ENCODE measurements at places on chromosomes 7 and 10.

- DNase-seq, result peak; percentile 84
These were observed at the start of gene TMEM254 for GRCh38 chr10:80078448-80079311. TSS of gene TMEM254 (plus strand) at chr10:80078665. CDS start at chr10:80078700, 35 bp downstream.

DNA sequence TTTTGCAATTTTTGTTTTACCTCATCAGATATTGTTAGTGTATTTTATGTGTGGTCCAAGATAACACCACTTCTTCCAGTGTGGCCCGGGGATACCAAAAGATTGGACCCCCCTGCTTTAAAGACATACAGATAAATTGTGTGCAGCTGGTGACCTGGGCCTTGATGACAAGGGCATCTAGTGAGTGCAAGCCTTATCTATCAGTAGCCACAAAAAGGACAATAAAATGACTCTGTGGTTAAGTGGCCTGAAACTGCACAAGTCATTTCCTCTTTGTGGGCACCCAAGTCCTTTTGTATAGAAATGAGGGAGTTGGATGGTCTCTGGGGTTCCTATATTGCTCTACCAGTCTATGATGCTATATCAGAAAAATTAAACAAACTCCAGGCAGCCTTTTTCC lies 98.1 kb downstream of the PARD3 start:
- no peak for DNase-seq

GRCh38 chr7:7670490-7670889 lies 29.9 kb downstream of the UMAD1 start:
- no peak for DNase-seq

DNA sequence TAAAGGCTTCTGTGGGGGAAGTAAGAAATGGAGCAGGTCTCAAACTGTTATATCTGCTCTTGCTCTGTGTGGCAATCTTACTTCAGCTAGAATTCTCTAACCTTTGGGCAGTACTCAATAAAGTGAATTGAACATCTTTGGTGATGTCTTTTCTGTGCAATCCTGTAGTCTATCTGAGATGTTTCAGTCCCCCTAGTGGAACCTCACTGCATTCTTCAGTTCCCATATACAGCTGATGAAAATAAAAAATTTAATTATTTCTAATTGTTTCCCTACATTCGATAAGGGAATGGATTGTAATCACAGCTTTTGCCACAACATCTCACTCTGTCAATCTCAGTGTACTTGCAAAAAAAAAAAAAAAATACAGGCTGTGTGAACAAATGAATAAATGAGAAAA lies 522.6 kb downstream of the DNAJB9 start:
- no peak for DNase-seq

GRCh38 chr10:17685233-17685840 lies 41.4 kb downstream of the STAM start:
- peak; percentile 29 for DNase-seq

DNA sequence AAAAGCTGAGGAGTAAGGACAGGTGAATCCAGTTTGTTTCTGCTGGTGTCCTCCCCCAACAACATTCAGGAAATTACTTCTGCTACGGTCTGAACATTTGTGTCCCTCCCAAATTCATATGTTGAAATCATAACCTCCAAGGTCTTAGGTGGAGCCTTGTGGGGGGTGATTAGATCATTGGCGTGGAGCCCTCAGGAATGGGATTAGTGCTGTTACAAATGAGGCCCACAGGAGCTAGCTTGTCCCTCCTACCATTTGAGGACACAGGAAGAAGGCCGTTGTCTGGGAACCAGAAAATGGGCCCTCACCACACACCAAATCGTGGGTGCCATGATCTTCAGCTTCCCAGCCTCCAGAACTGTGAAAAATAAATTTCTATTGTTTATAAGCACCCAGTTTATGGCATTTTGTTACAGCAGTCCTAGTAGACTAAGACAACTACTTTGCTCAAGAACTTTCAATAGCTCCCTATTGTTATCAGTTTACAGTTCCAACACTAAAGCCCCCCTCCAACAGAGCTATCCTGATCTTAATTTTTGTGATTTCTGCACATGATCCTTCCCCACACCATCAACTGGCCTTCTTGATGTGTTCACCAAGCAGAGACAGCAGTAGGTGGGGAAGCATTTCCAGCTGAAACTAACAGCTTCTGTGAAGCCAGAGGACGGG lies 2.1 kb upstream of the LRMDA start:
- DNase-seq, result no peak
